SW 1271 (cell line): ENCODE measurements at places on chromosomes 3 and 15.

- DNase-seq: no peak
Measured at GRCh38 chr3:145971186-145971585, 189.8 kb downstream of the PLOD2 start.

DNA sequence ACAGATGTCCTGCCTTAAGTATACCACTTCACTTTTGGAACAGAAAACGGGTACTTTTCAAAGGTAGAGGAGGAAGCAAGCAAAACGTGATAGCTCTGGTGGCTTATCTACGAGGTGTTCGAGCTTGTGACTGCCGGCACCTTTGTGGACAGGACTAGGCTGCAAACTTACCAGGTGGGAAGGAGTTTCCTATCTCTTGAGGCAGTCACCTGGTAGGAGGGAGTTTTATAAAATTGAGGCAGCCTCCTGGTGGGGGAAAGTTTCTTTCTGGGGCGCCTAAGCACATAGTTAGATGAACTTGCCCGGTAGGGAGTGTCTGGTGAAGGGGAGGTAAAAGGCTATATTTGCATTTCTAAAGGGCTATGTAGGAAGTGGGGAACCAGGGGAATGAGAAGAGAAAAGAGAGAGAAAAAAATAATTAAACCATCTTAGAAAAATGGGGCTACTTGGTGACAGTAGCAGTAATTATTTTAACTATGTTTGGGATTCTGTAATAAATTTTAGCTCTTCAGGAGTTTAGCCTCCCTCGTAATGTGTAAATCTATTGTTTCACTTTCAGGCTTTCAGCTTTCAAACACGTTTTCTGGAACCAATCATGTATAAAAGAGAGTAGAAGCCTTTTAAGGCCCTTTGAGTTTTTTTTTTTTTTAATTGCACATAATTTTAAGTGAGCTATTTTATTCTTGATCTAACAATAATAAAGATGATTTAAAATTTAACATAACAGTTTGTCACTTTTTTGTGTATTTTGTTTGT, 131.0 kb downstream of the IL5RA start:
- no peak for DNase-seq

DNA sequence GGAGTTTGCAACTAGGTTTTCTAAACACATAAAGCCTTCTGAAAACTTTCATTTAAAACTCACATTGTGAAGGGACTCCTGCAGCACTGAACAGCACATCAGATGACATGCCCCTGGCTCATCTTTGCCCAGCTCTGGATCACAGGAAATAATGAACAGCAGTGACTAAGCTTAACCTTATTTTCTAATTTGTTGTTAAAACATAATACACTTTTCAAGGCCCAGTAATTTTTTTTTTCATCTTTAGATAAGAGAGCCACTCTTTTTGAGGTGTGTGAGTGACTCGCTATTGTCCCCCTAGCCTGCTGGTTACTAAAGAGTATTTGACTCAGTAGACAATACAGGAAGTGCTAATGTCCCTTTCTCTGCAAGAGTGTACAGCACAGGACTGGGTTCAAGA, 204.0 kb downstream of the OSBPL10 start:
- no peak for DNase-seq

GRCh38 chr3:196287090-196287439, 461 bp downstream of the PCYT1A start:
- peak; percentile 27 for DNase-seq

DNA sequence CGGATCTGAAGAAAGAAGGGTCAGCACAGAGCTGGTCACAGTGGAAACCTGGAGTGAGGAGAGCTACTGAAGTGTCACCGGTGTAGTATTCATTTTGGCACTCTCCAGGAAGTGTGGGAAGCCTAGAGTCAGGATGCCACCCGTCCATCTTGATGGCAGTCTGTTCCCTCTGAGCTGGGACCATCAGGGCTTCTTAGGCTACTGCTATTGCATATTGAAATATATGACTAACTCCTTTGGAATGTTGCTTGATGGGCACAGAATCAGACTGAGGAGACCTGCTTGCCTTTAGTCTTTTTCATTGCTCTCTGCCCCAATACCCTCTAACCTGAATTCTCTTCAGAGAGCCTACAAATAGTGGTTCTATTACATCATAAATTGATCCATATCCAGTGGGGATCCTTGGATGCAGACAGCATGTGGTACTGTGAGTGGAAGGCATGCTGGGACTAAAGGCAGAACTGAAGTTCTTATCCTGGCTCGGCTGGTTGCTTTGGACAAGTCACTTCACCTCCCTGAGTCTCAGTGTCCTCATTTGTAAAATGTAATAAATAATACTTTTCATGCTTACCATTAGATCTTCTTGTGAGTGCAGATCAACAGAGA, 143.5 kb downstream of the PDE8A start:
- peak; percentile 40 for DNase-seq

- DNase-seq: peak; percentile 3
Measured at GRCh38 chr3:131543714-131544113, 40.9 kb upstream of the MRPL3 start.

GRCh38 chr3:171809861-171810628, at the start of gene PLD1:
TSS of gene PLD1 (minus strand) at chr3:171810483. CDS start at chr3:171738051, 72,432 bp downstream.
- DNase-seq: peak; percentile 56

DNA sequence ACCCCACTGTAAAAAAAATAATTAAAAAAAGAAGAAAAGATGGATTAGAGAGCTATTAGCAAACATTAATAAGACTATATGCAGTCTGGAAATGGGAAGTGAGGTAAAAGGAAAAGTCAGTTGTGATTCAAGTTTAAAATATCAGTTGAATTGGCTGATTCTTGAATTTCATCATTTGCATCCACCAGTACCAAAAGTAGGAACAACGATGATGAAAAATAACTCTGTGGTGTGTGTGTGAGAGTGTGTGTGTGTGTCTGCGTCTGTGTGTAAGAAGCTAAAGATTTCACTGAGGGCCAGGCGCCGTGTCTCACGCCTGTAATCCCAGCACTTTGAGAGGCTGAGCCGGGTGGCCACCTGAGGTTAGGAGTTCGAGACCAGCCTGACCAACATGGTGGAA, 56.0 kb upstream of the SLC4A7 start:
- DNase-seq: no peak

GRCh38 chr15:50890751-50891150, 17.7 kb upstream of the AP4E1 start:
- DNase-seq: no peak

DNA sequence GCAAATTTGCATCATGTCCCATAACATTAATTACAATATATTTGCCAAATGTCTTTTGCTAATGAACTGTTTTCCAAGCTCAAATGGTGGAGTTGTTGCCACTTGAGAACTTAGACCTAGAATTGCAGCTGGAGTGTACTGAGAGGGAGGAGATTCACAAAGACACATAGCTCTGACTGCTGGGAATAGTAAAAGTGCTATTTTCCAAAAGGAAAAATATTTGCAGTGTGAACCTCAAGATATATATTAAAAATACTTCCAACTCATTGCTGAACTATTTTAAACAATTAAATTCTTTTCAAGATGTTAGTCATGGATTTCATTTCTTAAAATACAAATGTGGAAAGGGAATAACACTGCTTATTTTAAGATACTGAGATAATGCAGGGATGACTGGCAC, 666.8 kb upstream of the ARPP21 start:
- DNase-seq: no peak

- no peak for DNase-seq
Measured at GRCh38 chr3:134636406-134636805, 14.4 kb downstream of the KY start.

GRCh38 chr15:50135031-50135551, 16.1 kb upstream of the ATP8B4 start:
- DNase-seq: no peak

GRCh38 chr15:59306520-59307164, 66.0 kb downstream of the MYO1E start:
- no peak for DNase-seq

DNA sequence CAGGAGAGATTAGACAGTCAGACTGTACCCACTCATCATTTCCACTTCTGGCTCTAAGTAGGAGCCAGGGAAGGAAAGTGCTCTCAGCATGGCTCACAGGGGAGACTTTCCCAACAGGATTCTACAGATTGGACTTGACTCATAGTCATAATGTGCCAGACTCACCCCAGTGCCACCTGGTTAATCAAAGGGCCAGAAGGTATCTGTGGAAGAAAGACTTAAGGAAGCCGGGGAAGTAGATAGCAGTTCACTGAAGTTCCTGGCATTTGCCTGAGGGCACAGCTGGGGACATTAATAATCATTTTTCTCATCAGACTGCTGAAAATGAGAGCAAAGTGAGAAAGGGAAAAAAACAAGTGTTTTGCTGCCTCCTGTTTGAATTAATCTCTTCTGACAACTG, 717.5 kb downstream of the TUSC7 start:
- no peak for DNase-seq

GRCh38 chr3:58383904-58384303, 49.7 kb downstream of the PDHB start:
- no peak for DNase-seq

GRCh38 chr3:141170678-141171295, 60.8 kb upstream of the PXYLP1 start:
- DNase-seq: no peak

DNA sequence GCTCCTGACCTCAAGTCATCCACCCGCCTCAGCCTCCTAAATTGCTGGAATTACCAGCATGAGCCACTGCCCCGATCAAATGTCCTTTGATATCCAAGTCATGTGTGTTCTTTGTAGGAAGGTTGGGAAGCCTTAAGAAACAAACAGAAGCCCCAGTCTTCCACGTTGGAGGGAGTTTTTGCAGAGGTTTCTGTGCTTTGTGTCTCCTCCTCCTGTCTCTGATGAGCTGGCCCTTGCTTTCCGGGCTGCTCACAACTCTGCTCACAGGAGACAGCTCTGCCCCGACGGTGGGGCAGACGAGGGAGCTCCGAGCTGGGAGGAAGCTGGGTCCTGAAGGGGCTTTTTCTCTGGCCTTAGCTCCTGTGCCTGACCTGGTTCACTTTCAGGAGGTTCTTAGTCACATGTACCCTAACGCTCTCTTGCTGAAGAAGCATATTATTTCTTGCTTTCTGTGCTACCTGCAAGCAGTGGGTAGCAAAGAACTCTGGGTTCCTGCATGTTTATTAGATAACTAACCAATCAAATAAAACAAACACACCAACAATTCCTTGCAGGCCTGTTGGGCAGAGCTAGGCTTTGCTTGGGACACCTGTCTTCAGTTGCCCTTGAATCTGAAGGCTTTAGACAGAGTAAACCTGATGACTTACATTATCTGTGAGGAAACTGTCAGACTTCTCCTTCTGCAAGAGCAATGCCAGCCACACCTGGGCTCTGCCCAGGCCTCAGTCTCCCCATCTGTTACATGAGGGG, 52.6 kb upstream of the SMAD6 start:
- DNase-seq: no peak

- DNase-seq: no peak
Measured at GRCh38 chr3:69542805-69543429, 157.0 kb upstream of the FRMD4B start.

GRCh38 chr15:40933517-40933902, 4.4 kb downstream of the DLL4 start:
- DNase-seq: no peak
